Kidney glomerular epithelial cell (primary cell): ENCODE measurements at places on chromosomes 3 and 15.

- DNase-seq, result no peak
Measured at GRCh38 chr3:155869691-155870090, 759 bp upstream of the GMPS start.

DNA sequence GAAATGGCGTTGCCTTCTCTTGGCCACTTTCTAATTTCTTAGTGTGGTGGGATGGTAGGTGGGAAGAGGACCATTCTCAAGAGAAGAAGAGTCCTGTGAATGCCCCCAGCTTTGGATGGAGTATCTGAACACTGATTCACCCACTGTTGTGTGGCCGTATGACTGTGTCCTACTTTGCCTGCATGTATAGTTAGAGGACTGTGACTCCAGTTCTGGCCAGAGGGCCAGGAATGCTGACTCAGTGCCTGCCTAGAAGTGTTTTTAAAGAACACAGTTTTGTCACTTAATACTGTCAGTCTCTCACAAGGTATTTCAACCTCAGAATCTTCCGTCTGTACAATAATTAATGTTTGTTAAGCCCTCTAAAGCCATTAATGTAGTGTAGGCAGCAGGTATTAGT, 2.1 kb downstream of the SEC61A1 start:
- peak; percentile 3 for DNase-seq

GRCh38 chr15:36062357-36062756, 516.4 kb upstream of the DPH6 start:
- no peak for DNase-seq

- DNase-seq, result peak; percentile 73
Measured at GRCh38 chr3:132343018-132343612, 25.9 kb downstream of the ACP3 start.

DNA sequence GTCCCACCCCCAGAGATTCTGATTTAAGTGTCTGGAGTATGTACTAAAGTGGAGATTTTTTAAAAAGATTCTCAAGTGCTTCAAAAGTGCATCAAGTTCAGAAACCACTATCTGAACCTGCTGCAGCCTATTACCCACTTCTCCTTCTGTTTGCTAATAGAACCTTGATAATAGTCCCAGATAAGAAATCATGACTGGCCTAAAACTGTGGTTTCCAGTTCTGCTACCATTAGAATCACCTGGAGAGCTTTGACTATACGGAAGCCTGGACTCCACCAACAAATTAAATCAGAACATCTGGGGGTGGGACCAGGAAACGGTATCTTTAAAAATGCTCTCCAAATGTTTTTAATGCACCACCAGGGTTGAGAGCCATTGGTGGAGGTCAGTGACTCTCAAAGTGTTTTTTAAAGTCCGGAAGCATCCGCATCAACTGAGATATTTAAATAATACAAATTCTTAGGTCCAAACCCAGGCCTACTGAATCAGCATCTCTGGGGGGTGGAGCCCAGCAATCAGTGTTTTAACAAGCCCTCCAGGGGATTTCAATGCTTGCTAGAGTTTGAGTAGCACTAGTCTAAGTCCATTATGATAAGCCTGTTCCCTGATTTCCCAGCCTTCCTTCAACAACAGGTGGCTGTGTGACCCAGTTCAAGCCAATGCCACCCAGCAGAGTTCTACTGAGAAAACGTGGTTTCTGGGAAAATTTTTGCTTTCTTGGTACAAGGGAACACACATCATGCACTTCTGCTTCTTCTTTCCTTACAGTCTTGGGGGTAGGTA, 45.4 kb upstream of the TIPARP start:
- DNase-seq, result no peak

- no peak for DNase-seq
Measured at GRCh38 chr3:168417016-168417415, 321.3 kb upstream of the GOLIM4 start.

DNA sequence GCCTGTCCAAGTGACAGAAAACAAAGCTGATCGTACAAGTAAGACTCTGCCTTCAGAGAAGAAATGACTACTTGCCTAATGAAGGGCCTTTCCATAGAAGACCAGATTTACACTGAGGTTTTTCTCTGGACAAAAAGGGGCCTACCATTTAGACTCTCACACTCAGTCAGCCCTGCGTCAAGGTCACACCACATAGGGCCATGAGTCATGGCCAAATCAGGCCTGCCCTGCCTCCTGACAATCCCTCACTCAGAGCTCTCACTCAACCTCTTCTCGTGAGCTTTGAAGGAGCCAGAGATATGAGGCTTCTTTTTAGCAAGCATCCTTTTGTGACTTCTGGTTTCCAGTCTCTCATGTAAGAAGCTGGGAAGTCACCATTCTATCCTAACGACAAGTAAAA, 68.1 kb upstream of the NMNAT3 start:
- DNase-seq, result peak; percentile 60

GRCh38 chr15:70576276-70576675, 187.1 kb downstream of the UACA start:
- no peak for DNase-seq

- DNase-seq, result no peak
Measured at GRCh38 chr15:38059665-38060064, 125.2 kb downstream of the TMCO5A start.
